ENCODE measurements at places on chromosomes 6 and 20. TPM values are rescaled to one million over a fixed set of nuclear protein-coding genes. Genes with fewer than 3 reads are reported as not detected.

Gene MAK
- total RNA-seq: 0.04 TPM

Gene TDRD6
- not detected for total RNA-seq

Gene GUCA1A
- total RNA-seq: not detected

Gene PCNA
- total RNA-seq: 655 TPM

Gene BMP6
- not detected for total RNA-seq

Gene OXT
- total RNA-seq: not detected

Gene CCN6
- not detected for total RNA-seq

Gene RAD21L1
- not detected for total RNA-seq

Gene RAB44
- not detected for total RNA-seq

Gene PDYN
- total RNA-seq: not detected

- no peaks in the 10 kb centered on the region for H3K36me3 ChIP-seq
- no peaks in the 10 kb centered on the region for H3K27me3 ChIP-seq
- no peak overlapping the region for H3K27ac ChIP-seq
- no peaks in the 10 kb centered on the region for H3K4me1 ChIP-seq
Observed at GRCh38 chr6:97294451-97294850, 11.4 kb upstream of the MMS22L start.

GRCh38 chr6:33373960-33374910 is 17.4 kb upstream of the KIFC1 start:
- peaks cover 14% of the 10 kb centered on the region for H3K4me1 ChIP-seq
- no peak overlapping the region for H3K4me3 ChIP-seq
- no peaks in the 10 kb centered on the region for H3K36me3 ChIP-seq
- H3K27me3 ChIP-seq: no peaks in the 10 kb centered on the region
- no peak overlapping the region for H3K27ac ChIP-seq

DNA sequence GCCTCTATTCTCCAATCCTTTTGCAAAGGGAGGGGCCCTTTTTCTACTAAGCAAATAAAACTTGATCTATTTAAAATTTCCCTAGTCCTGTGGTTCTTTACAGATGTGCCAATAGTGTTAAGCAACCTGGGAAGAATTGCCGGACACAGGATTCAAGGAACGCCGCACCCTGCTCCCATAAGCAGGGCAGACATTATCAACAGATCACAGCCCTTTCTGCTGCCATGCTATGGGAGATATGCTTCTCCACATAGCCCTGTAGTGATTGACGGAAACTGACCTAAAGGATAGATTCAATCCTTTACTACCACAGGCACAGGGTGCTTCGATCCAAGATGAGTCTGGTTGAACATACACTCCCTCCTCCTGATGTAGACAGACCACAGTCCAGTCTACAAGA is 118.4 kb upstream of the TRAF3IP2 start:
- H3K27me3 ChIP-seq: no peaks in the 10 kb centered on the region
- H3K36me3 ChIP-seq: no peaks in the 10 kb centered on the region
- H3K4me3 ChIP-seq: no peak overlapping the region
- H3K27ac ChIP-seq: no peak overlapping the region
- no peak for DNase-seq

- no peak for DNase-seq
- H3K27me3 ChIP-seq: no peaks in the 10 kb centered on the region
- H3K4me3 ChIP-seq: no peak overlapping the region
- no peaks in the 10 kb centered on the region for H3K36me3 ChIP-seq
Observed at GRCh38 chr6:30840935-30841643, 43.2 kb upstream of the DDR1 start.

GRCh38 chr20:43767686-43768474 is 41.1 kb upstream of the GTSF1L start:
- H3K4me3 ChIP-seq: no peak overlapping the region
- DNase-seq: no peak
- H3K27me3 ChIP-seq: peaks cover 6% of the 10 kb centered on the region
- no peaks in the 10 kb centered on the region for H3K4me1 ChIP-seq

DNA sequence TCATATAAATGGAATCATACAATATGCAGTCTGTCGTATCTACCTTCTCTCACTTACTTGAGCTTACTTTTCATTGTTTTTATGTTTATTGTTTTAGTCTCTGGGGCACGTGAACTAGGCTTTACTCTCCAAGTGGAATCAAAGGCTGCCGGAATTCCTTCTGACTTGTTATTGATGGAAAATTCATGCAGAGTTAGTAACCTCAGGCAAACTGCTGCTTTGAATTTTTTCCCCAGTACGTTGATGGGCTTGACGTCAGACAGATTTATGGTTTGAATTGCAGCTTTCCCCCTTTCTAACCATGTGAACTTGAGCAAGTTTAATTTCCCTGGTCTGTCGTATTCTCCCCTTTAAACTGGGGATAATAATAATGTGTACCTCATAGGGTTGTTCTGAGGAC is 68.6 kb downstream of the ZDHHC14 start:
- no peaks in the 10 kb centered on the region for H3K36me3 ChIP-seq
- peaks cover 14% of the 10 kb centered on the region for H3K4me1 ChIP-seq
- H3K4me3 ChIP-seq: no peak overlapping the region

GRCh38 chr20:62606016-62606415 is 36.3 kb upstream of the SLCO4A1 start:
- DNase-seq: no peak
- peaks cover 92% of the 10 kb centered on the region for H3K27me3 ChIP-seq
- no peaks in the 10 kb centered on the region for H3K36me3 ChIP-seq
- H3K4me1 ChIP-seq: peaks cover 11% of the 10 kb centered on the region
- H3K4me3 ChIP-seq: no peak overlapping the region

GRCh38 chr20:6395695-6396094 is 272.9 kb upstream of the FERMT1 start:
- no peak overlapping the region for H3K27ac ChIP-seq
- no peaks in the 10 kb centered on the region for H3K36me3 ChIP-seq
- no peak for DNase-seq
- H3K4me3 ChIP-seq: no peak overlapping the region
- no peaks in the 10 kb centered on the region for H3K4me1 ChIP-seq

DNA sequence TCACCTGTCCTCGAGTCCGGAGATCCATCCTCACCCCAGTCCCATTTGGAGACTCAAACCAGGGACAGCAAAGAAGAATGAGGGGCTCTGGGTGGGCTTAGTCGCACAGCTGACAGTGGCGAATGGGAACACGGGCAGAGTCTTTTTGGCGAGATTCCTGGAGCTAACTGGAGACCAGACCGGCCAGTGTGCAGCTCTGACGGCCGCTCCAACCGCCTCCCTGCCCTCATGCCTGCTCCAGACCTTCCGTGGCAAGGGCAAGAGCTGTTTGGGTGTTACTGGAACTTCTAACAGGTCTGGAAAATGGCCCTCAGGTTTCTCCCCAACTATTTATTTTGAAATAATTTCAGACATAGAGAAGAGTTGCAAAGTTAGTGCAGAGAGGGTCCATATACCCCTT is 75.6 kb downstream of the IRF4 start:
- peaks cover 71% of the 10 kb centered on the region for H3K27me3 ChIP-seq
- H3K36me3 ChIP-seq: no peaks in the 10 kb centered on the region
- no peak overlapping the region for H3K27ac ChIP-seq
- no peak for DNase-seq
- H3K4me1 ChIP-seq: no peaks in the 10 kb centered on the region

DNA sequence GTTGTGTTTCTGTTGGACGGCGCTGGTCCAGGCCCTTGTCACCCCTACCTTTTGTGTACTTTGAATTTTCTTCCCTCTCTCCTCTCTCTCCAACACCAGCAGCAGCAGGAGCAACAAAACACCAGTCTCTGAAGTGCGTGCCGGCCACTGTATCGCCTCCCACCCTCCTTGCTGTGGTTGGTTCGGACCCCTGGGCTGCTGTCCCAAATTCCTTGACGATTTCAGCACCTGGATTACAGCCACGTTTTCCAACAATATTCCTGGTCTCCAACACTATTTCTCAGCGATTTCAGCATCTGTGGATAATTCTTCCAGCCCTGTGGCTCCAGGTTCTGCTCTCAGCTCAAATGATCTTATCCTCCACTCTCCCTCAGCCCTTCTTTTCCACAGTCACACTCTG is 11.8 kb downstream of the MAS1 start:
- H3K27ac ChIP-seq: no peak overlapping the region
- no peaks in the 10 kb centered on the region for H3K4me1 ChIP-seq
- no peak for DNase-seq
- no peak overlapping the region for H3K4me3 ChIP-seq
- H3K27me3 ChIP-seq: peaks cover 2% of the 10 kb centered on the region

DNA sequence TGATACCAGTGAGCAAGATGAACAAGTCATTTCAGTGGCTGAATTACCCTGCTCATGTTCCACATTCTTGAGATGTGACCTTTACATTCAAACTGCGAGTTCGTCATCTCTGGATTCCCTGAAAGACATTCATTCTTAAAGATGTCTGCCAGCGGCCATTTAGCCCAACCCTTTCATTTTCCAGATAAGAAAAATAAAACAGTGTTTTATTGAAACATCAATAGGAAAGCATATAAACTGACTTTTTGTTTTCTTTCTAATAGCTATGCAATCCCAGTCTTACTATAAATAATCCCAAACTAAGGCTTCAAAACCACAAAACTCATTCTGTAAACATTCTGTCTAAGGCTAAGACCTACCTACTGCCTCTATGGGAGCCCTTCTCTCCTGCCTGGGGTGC is 134.0 kb downstream of the SAMD5 start:
- no peaks in the 10 kb centered on the region for H3K36me3 ChIP-seq
- peaks cover 9% of the 10 kb centered on the region for H3K27me3 ChIP-seq
- H3K27ac ChIP-seq: no peak overlapping the region
- H3K4me3 ChIP-seq: no peak overlapping the region
- H3K4me1 ChIP-seq: no peaks in the 10 kb centered on the region

- H3K27ac ChIP-seq: no peak overlapping the region
- no peaks in the 10 kb centered on the region for H3K27me3 ChIP-seq
- H3K4me3 ChIP-seq: no peak overlapping the region
- H3K36me3 ChIP-seq: peaks cover 30% of the 10 kb centered on the region
- DNase-seq: no peak
- no peaks in the 10 kb centered on the region for H3K4me1 ChIP-seq
Observed at GRCh38 chr6:47552319-47552718, 74.7 kb downstream of the CD2AP start.

GRCh38 chr6:1709234-1709641 is 99.5 kb downstream of the FOXC1 start:
- no peak overlapping the region for H3K27ac ChIP-seq
- peaks cover 2% of the 10 kb centered on the region for H3K36me3 ChIP-seq
- peak; percentile 30 for DNase-seq

DNA sequence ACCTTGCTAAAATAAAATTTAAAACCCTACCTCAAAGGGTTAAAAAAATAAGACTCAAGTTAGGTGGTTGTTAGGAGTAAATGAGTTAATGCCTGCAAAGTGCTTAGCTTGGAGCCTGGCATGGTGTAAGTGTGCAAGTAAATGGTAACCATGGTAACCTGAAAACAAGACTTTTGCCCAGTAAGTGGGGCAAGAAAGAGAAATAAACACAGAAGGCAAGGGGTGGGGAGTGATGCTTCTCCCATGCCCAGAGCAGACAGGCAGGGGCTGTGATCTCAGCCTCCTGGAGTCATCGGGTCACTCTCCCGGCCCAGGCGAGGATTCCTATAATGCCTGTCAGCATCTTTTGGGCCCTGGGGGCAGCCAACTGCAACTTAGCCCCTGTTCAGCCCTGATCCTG is 59.2 kb upstream of the SLC32A1 start:
- H3K4me3 ChIP-seq: no peak overlapping the region
- no peak overlapping the region for H3K27ac ChIP-seq
- no peaks in the 10 kb centered on the region for H3K36me3 ChIP-seq
- H3K4me1 ChIP-seq: peaks cover 52% of the 10 kb centered on the region

DNA sequence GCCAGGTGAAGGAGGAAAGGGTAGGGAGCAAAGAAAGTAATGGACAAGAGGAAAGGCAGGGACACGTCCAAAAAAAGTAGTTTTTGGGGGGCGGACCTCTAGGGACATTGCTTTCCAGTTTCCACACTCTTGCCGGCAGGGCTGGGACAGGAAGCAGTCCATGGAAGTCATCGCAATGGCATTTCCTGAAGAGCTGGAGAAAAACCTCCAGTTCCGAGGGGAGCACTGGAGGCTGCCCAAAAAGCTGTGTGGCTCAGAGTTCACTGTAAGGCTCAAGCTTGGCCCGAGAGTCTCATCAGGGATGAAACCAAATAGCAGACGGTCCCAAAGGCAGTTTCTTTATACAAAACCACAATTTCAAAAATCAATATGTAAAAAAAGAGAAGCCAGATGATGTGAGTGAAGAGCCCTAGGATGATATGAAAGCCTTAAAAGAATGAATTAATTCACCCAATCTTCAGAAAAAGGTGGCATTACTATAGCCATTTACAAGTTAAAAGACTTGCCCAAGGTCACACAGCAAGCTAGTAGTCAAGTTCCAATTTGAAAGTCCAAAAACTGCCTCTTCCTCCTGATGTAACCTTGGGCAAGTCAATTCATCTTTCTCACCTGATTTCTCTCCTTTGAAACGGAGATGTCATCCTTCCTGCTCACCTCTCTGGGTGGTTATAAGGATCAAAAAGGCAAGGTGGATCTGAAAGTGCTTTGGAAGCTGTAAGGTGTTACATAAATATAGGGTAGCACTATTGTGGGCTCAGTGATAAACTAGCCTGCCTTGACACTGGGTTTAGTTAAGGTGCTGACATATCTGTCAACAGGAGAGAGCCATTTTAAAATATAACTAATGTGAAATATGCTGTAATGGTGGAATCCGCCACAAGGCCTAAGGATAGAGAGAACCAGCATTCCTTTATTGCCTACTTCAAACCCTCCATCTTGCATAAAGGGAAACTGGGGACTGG is 9.1 kb downstream of the BCL2L1 start:
- peak overlapping the region; percentile 29 for H3K4me3 ChIP-seq
- H3K27me3 ChIP-seq: no peaks in the 10 kb centered on the region
- peak; percentile 81 for DNase-seq
- peaks cover 99% of the 10 kb centered on the region for H3K4me1 ChIP-seq
- H3K27ac ChIP-seq: peak overlapping the region; percentile 61

- H3K27ac ChIP-seq: no peak overlapping the region
- no peak overlapping the region for H3K4me3 ChIP-seq
- no peaks in the 10 kb centered on the region for H3K36me3 ChIP-seq
- no peaks in the 10 kb centered on the region for H3K27me3 ChIP-seq
Observed at GRCh38 chr20:8320306-8320705, 188.2 kb downstream of the PLCB1 start.

DNA sequence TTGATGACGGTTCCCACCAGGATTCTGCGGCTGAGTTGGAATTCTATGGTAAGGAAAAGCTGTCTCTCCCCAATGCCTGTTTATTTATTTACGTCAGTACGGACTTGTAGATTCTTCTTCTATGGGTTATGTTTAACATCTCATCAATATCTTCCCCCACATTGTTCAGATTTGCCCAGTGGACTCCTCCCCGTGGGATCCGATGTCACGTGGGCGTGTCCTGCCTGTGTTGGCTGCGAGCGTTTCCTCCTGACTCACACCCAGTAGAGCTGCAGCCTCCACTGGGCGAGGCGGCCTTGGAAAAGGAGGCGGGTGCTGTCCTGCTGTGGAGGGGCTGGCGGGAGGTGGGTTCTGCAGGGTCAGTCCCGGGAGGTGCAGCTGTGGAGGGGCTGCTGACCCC is 46.8 kb upstream of the SLCO4A1 start:
- no peak overlapping the region for H3K27ac ChIP-seq
- no peaks in the 10 kb centered on the region for H3K4me1 ChIP-seq
- H3K4me3 ChIP-seq: no peak overlapping the region
- DNase-seq: no peak
- peaks cover 28% of the 10 kb centered on the region for H3K27me3 ChIP-seq
- H3K36me3 ChIP-seq: no peaks in the 10 kb centered on the region

- DNase-seq: no peak
- peaks cover 10% of the 10 kb centered on the region for H3K4me1 ChIP-seq
- no peaks in the 10 kb centered on the region for H3K27me3 ChIP-seq
- no peak overlapping the region for H3K4me3 ChIP-seq
- peaks cover 67% of the 10 kb centered on the region for H3K36me3 ChIP-seq
Observed at GRCh38 chr20:50920997-50921396, 10.2 kb downstream of the ADNP start.

Data from HepG2 (cell line).